ENCODE measurements at places on chromosomes 16 and 17.

DNA sequence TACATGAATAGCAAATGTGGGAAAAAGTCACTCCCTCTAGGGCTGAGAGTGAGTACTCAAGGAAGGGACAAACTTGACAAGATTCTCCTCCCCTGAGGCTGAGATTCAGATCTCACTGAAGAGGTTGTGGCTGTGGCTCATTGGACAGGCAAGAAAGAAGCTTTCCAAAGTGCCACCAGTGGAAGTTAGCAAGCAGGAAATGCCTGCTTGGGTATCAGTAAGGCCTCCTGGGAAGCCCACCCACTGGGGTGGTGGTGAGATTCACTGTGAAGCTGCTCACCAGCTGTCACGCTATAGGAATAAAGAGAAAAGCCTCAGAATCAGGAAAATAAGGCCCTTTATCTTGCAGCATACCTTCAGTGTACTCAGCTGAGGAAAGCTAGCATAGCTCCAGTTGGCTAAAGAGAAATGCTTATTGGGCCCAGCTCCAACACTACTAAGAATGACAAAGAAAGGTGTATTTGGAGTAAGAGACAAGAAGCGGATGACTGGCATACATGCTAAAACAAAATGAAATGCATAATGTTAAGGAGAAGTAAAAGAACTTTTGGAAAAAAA lies 274.4 kb upstream of the TOM1L1 start:
- no peaks in the 10 kb centered on the region for H3K4me1 ChIP-seq
- H3K27me3 ChIP-seq = no peaks in the 10 kb centered on the region
- no peak overlapping the region for H3K27ac ChIP-seq
- DNase-seq = no peak

DNA sequence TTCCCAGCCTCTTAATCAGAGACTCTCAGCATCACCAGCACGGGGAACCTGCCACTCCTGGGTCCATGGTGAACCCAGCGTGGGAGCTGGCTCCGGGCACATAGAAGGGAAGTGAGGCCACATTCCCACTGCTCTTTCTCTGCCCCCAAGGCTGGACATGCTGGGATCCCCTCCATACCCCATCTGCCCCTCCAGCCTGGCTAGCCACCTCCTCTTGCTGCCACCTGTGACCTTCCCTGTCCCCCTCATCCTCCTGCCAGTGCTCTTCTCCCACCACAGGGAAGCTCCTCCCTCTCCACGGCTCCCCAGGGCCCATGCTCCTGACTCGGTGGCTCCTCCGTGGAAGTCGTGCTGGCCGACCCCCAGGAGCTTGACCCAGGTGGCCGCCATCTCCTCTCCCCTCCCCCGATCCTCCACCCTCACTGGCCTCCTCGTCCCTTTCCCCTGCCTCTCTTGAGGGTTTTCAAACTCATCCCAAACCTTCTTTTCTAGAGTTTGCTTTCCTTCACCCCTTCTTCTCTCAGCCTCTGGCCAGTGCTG lies 139.1 kb upstream of the CHMP6 start:
- peaks cover 53% of the 10 kb centered on the region for H3K4me1 ChIP-seq
- H3K27ac ChIP-seq = peak overlapping the region; percentile 62
- H3K27me3 ChIP-seq = no peaks in the 10 kb centered on the region

GRCh38 chr17:75825149-75825552 lies 19.1 kb downstream of the UNC13D start:
- peaks cover 19% of the 10 kb centered on the region for H3K4me1 ChIP-seq
- H3K27ac ChIP-seq = peak overlapping the region; percentile 28
- peaks cover 14% of the 10 kb centered on the region for H3K36me3 ChIP-seq

DNA sequence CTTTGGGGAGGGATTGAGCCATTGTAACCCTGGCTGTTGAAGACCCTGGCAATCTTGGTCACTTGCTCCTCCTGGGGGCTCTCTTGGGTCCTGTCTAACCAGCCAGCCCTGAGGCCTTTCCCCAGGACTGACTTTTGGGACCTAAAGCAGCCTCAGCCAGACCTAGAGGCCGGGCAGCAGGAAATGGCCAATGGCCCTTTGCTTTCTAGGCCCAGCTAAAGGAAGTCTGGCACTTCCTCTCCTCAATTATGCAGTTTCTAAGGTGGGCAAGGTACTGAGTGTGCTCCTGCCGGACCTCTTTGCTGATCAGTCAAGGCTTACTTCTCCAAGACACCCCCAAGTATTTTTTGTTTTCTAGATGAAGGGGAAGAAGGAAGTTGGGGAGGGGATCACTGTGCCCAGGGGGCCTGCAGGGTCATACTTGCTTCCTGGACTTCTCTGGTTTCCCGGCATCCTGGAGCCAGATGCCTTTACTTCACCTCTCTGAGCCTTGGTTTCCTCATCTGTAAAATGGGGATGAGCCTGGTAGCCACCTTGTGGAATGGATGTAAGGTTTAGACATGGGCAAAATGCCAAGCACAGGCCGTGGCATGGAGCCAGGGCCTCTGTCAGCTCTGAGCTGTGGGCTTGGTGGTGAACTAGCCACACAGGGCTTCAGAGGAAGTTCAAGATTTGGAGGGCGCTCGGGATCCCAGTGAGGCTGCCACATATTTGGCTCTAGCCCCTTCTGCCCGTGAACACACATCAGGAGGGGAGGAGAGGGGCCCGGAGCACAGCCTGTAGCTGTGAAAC lies 8.6 kb downstream of the CX3CL1 start:
- DNase-seq = no peak
- H3K4me1 ChIP-seq = peaks cover 27% of the 10 kb centered on the region
- no peaks in the 10 kb centered on the region for H3K27me3 ChIP-seq
- H3K27ac ChIP-seq = no peak overlapping the region

DNA sequence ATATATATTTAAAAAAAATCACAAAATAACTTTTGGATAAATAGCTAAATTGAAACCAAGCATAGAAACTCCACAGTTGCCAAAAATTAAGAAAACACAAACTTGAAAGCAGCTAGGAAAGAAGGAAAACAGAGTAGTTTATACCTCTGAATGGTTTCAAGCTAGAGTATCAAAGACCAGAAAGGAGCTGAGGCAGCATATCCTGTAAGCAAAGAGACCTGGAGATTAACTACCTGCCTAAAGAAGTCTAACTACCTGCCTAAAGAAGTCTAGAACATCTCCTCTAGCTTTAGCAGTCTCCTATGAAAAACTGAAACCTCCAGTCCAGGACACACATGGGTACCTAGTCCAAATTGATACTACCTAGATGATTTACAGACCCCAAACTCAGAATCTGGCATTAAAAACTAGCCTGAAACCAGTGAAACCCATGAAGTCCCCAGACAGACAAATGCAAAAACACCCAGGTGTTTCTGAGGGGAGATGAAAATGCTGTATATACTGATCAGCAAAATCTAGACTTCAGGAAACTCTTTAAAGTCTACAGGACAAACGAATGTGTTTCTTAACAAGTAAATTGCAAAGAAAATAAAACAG lies 17.6 kb downstream of the APPBP2 start:
- no peak overlapping the region for H3K27ac ChIP-seq
- no peaks in the 10 kb centered on the region for H3K27me3 ChIP-seq
- no peak for DNase-seq
- peaks cover 18% of the 10 kb centered on the region for H3K36me3 ChIP-seq
- peaks cover 29% of the 10 kb centered on the region for H3K4me1 ChIP-seq
- no peak overlapping the region for H3K4me3 ChIP-seq

DNA sequence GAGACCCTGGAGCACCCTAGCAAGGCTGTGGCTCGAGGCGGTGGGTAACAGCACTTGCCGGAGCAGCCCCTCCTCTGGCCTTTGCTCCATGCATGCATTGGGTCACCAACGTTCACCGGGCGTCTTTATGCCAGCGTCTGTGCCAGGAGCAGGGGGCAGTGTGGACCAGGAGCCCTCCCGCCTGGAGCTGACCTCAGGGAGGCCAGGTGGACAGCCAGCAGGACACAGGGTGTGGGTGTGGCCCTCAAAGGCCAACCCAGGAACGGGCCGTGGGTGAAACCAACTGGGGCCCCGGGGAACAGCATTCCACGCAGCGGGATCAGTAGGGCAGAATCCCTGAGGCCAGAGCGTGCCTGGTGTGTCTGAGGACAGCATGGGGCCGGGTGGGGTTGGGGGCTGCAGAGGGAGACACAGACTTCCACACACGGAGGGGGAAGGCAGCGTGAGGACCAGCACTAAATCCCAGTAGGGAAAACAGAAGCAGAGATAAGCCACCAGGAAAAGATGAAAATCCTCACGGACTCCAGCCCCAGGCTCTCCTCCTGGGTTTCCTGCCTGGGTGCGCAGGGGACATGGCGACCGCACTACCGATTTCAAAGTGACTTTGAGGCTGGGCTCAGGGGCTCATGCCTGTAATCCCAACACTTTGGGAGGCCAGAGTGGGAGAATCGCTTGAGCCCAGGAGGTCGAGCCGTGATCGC lies 2.9 kb upstream of the CD7 start:
- DNase-seq = no peak
- peaks cover 30% of the 10 kb centered on the region for H3K4me1 ChIP-seq
- H3K27me3 ChIP-seq = peaks cover 4% of the 10 kb centered on the region
- H3K27ac ChIP-seq = peak overlapping the region; percentile 96
- H3K36me3 ChIP-seq = peaks cover 19% of the 10 kb centered on the region

- no peaks in the 10 kb centered on the region for H3K36me3 ChIP-seq
- peaks cover 31% of the 10 kb centered on the region for H3K27me3 ChIP-seq
- no peaks in the 10 kb centered on the region for H3K4me1 ChIP-seq
- H3K27ac ChIP-seq = no peak overlapping the region
- no peak overlapping the region for H3K4me3 ChIP-seq
Measured at GRCh38 chr17:8691931-8692330, 52.7 kb downstream of the CCDC42 start.

DNA sequence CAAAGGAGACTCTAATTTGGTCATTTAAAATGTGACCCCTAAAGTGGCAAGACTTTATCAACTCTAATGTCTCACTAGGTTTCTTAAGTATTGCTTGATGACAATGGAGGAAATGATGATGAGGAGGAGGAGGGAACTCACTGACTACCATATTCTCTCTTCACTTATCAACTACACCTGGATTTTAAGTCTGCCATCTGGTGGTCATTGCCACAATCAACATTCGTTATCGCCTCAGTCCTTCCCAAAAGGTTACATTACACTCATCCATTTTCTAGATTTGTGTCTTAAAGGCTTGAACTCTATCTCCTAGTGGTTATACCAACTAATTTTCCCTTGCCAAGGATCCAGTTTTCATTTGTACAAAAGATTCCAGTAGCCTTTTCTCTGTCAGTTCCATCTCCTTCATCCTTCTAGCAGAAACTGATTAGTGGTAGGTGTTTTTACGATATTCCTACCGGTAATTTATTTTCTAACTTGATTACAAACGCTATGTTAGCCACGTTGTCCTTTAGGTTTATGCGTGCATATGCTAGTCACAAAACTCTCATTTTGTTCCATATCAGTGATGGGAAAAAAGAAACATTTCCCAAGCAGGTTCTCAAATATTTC lies 114.6 kb upstream of the NOG start:
- H3K4me3 ChIP-seq = no peak overlapping the region
- peaks cover 5% of the 10 kb centered on the region for H3K27me3 ChIP-seq
- no peaks in the 10 kb centered on the region for H3K36me3 ChIP-seq
- peak; percentile 17 for DNase-seq
- H3K4me1 ChIP-seq = peaks cover 5% of the 10 kb centered on the region

GRCh38 chr17:65446043-65446442 lies 115.4 kb downstream of the AXIN2 start:
- no peak overlapping the region for H3K27ac ChIP-seq
- H3K27me3 ChIP-seq = peaks cover 8% of the 10 kb centered on the region
- no peak overlapping the region for H3K4me3 ChIP-seq
- H3K4me1 ChIP-seq = no peaks in the 10 kb centered on the region

- H3K36me3 ChIP-seq = peaks cover 13% of the 10 kb centered on the region
- no peak overlapping the region for H3K27ac ChIP-seq
- no peak for DNase-seq
- no peaks in the 10 kb centered on the region for H3K27me3 ChIP-seq
- no peak overlapping the region for H3K4me3 ChIP-seq
Measured at GRCh38 chr17:539766-540165, 174.9 kb downstream of the VPS53 start.

GRCh38 chr17:79800325-79801155 lies 3.7 kb upstream of the CBX8 start:
- peak; percentile 74 for DNase-seq
- peaks cover 44% of the 10 kb centered on the region for H3K4me1 ChIP-seq
- peaks cover 4% of the 10 kb centered on the region for H3K36me3 ChIP-seq

- peak overlapping the region; percentile 20 for H3K27ac ChIP-seq
- no peaks in the 10 kb centered on the region for H3K27me3 ChIP-seq
- peaks cover 55% of the 10 kb centered on the region for H3K4me1 ChIP-seq
- DNase-seq = peak; percentile 61
- peak overlapping the region; percentile 42 for H3K4me3 ChIP-seq
Measured at GRCh38 chr17:68182940-68183551, 64.8 kb upstream of the AMZ2 start.

- peaks cover 77% of the 10 kb centered on the region for H3K4me1 ChIP-seq
- H3K4me3 ChIP-seq = no peak overlapping the region
- no peaks in the 10 kb centered on the region for H3K27me3 ChIP-seq
- DNase-seq = no peak
- H3K27ac ChIP-seq = peak overlapping the region; percentile 64
Measured at GRCh38 chr16:89343501-89344457, 126.3 kb downstream of the ZNF778 start.

DNA sequence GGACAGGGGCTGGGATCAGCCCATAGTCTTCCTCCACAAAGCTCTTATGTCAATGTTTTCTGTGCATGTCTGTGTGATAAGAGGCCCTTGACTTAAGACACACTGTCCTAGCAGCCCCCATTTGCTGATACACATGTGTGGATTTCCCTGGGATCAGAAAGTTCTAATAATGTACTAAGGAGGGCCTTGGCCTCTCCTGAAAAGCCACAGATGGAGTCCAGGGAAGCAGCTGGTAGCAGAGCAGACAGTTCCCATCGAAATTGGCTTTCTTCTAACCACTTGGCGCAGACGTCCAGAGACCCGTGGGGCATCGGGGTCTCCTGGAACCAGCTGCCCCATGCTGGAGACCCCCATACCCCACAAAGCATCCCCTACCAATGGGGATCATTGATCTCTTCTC lies 4.3 kb upstream of the GP2 start:
- no peak for DNase-seq
- no peaks in the 10 kb centered on the region for H3K27me3 ChIP-seq
- H3K4me1 ChIP-seq = no peaks in the 10 kb centered on the region
- no peak overlapping the region for H3K4me3 ChIP-seq
- H3K36me3 ChIP-seq = no peaks in the 10 kb centered on the region

GRCh38 chr17:43823350-43824084 lies 9.4 kb downstream of the MPP3 start:
- H3K27me3 ChIP-seq = no peaks in the 10 kb centered on the region
- no peak for DNase-seq
- no peaks in the 10 kb centered on the region for H3K4me1 ChIP-seq
- H3K27ac ChIP-seq = no peak overlapping the region
- H3K4me3 ChIP-seq = no peak overlapping the region
- no peaks in the 10 kb centered on the region for H3K36me3 ChIP-seq

GRCh38 chr17:49850772-49851386 lies 3.0 kb upstream of the TAC4 start:
- no peaks in the 10 kb centered on the region for H3K27me3 ChIP-seq
- peak overlapping the region; percentile 80 for H3K4me3 ChIP-seq
- H3K36me3 ChIP-seq = no peaks in the 10 kb centered on the region
- peak; percentile 14 for DNase-seq
- H3K4me1 ChIP-seq = peaks cover 12% of the 10 kb centered on the region
- peak overlapping the region; percentile 76 for H3K27ac ChIP-seq

DNA sequence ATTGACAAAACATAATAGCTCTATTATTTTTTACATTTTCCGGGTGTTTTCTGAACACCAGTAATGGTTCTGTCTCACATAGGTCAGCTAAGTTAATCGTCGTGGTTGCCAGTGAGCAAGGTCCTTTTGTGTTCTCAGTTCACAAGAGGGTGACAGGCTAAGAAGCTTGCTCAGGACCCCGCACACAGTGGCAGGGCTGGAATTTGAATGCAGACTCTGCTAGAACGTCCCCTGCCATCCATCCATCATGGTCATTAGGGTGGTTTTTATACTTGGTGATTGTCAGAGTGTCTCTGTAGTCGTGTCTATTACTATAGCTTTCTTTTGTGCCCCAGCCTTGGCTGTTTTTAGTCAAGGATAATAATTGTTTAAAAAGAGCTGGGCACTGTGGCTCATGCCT lies 176.2 kb downstream of the SNX29 start:
- no peak overlapping the region for H3K27ac ChIP-seq
- no peaks in the 10 kb centered on the region for H3K27me3 ChIP-seq
- no peak overlapping the region for H3K4me3 ChIP-seq
- peaks cover 14% of the 10 kb centered on the region for H3K4me1 ChIP-seq
